Aorta (tissue), 5 donors: ENCODE measurements at places on chromosomes 1 and 21. TPM values are rescaled to one million over a fixed set of nuclear protein-coding genes. Genes with fewer than 3 reads are reported as not detected.

- DNase-seq, result no peak
Measured at GRCh38 chr1:4084048-4084431, 184.0 kb upstream of the C1orf174 start.

- no peak for DNase-seq
Measured at GRCh38 chr1:178358456-178358855, 138.3 kb downstream of the CLEC20A start.

GRCh38 chr1:58573138-58573537 is 3.9 kb downstream of the TACSTD2 start:
- no peak for DNase-seq

DNA sequence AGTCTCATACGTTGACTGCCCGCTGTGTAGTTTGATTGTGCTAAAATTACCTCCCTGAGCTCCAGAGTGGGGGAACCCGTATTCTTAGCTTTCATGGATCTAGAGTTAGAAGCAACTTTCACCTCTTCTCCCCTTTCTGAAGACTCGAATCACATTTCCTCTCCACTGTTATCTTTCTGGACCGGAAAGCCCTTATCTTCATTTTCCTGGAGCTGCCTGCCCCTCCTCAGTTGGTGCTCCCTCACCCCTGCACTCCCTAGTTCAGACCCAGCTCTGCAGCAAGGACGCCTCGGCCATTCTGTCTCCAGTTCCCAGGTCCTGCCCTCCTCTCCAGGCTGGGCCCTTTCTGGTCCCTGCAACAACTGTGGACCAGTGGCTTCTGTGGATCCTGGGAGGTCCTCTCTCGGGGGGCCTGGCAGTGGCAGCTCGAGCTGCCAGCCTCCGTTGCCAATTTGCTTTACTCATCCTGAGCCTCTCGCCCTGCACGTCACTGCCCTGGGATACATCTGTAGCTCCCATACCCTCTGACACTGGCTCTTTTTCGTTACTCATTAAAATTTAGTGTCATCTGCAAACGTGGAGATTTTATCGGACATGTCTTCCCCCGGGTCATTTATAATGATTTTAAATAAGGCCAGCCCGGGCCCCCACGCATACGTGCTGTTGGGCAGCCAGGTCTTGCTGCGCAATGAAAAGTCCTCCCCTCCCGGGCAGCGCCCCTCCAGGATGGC is 141.5 kb upstream of the VAMP3 start:
- DNase-seq, result no peak

DNA sequence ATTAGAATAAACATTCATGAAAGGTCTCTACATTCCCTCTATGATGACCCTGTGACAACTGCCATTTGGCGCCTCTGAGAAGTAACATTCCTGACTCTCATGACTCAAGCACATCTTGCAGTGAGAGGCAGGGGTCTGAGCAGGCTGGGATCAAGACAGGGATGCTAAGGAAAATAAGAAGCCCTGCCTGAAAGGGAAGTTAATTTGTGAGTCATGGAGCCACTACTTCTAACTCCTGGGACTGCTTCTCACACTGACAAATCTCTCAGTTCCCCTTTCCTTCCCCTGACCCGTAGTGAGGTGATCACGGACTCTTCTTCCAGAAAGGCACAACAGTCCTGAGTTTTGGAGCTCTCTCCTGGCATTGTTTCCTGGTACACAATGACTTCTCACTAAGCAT is 231.9 kb downstream of the TNR start:
- no peak for DNase-seq

GRCh38 chr1:46587069-46587468 is 17.0 kb downstream of the MKNK1 start:
- DNase-seq, result peak; percentile 87

DNA sequence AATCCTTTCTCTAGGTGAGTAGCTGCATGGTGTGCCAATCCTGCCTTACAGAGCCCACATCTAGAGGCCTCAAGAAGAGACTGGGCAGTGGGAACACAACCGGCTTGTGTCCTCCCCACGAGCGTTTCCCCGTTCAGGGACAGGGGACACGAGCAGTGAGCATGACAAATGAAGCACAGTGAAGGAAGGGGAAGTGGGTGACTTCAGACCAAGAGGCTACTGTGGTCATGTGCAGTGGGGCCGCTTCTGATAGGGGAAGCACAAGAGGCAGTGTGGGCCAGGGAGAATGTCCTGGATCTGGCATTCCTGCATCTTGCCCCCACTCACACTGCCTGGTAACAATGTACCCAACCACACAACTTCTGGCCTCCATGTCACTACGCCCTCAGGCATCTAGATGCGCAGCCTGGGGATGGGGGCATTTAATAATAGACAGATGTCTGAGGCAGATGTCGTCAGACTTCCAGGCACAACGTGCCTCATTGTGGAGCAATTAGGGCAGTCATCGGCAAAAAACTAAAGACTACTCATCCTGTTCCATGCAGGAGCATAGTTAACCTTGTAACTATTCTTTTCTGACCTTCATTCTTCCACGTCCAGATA is 155.6 kb upstream of the NBPF11 start:
- no peak for DNase-seq

DNA sequence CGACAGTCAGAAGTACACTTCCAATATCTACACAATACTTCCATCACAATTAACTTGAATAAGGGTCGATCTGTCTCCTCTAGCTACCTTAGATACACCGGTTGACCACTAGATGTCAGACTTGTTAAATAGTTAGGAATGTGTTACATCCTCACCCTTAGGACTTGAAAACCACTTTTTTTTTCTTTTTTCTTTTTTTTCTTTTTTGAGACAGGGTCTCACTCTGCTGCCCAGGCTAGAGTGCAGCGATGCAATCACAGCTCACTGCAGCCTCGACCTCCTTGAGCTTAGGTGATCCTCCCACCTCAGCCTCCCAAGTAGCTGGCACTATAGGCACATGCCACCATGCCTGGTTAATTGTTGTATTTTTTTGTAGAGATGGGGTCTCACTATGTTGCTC is 120.4 kb upstream of the GREM2 start:
- DNase-seq, result no peak

GRCh38 chr1:115771847-115772457 is 3.4 kb upstream of the CASQ2 start:
- DNase-seq, result peak; percentile 84

DNA sequence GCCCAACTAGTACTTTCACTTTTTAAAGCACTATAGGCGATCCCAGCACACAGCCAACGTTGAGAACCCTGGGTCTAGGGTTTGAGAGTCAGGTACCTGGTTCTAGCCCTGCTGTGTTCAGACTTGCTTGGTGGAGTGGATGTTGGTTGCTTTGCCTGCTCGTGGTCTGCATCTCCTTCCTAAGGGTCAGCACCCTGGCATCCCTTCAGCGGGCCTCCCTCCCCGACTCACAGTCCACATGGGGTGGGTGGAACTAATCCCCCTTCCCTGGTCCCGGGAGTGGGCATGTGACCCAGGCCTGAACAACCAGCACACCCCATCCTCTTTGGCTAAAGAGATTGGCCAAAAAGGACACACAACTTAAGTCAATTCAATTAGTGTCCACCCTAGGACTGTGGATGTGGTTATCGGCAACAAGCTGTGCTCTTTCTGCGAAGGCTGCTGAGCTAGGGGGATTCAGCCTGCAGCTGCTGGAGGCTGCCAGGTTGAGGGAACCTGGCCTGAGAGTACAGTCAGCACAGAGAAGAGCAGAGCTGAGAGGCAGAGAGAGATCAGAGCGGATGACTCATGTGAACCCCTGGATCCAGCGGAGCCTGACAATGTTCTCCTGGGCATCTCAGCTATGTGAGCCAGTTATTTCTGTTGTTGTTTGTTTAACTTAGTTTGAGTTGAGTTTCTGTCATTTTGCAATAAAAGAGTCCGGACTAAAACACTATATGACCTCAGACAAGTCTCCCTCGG is 138.9 kb downstream of the ACTL8 start:
- no peak for DNase-seq

- DNase-seq, result no peak
Measured at GRCh38 chr1:150836129-150836773, 28.2 kb upstream of the CTSK start.

- no peak for DNase-seq
Measured at GRCh38 chr1:24735509-24736375, 9.5 kb upstream of the CLIC4 start.

DNA sequence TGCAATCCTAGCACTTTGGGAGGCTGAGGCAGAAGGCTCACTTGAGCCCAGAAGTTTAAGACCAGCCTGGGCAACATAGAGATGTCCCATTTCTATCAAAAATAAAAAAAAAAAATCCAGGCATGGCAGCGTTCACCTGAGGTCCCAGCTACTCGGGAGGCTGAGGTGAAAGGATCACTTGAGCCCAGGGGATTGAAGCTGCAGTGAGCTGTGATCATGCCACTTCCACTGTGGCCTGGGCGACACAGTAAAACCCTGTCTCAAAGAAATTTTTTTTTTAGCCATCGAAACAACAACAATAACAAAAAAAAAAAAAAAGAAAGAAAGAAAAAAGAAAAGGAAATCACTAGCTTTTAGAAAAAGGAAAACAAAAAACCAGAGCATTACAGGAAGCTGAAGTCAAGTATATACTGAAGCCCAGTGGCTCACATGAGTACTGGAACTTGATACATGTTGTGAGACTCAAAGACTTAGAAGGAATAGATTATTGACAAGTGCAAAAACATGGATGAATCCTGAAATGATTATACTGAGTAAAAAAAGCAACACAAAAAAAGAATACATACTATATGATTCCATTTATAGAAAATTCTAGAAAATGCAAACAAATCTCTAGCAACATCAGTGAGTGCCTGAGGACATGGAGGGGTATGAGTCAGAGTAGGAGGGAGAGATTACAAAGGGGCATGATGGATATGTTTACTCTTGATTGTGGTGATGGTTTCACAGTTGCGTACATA is 6.1 kb upstream of the RABGAP1L start:
- no peak for DNase-seq

DNA sequence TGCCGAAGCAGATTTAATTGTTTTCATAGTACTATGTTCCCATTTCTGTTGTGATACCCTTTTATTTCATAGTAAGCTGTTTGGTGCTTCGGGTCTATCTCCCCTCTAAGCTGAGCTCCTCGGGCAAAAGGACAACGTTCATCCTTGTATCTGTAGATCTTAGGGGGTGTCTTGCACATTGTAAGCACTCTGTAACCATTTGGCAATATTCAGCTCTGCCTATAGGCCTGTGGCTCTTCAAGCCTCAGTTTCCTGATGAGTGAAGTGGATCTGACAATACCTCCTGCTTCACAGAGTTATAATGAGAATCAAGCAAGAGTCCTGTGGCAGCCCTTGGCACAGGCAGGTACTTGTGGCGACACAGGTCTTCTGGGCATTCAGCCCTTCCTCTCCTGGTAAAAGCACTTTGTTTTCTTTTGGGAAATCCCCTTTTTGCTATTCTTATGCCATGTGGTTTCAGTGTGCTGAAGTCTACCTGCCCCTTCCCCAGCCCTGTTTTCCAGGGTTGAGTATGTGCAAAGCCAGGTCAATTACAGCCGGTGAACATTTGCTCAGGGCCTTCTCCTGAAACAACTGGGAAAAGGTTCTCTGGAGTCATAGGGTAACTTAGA is 8.5 kb upstream of the EXO1 start:
- no peak for DNase-seq

DNA sequence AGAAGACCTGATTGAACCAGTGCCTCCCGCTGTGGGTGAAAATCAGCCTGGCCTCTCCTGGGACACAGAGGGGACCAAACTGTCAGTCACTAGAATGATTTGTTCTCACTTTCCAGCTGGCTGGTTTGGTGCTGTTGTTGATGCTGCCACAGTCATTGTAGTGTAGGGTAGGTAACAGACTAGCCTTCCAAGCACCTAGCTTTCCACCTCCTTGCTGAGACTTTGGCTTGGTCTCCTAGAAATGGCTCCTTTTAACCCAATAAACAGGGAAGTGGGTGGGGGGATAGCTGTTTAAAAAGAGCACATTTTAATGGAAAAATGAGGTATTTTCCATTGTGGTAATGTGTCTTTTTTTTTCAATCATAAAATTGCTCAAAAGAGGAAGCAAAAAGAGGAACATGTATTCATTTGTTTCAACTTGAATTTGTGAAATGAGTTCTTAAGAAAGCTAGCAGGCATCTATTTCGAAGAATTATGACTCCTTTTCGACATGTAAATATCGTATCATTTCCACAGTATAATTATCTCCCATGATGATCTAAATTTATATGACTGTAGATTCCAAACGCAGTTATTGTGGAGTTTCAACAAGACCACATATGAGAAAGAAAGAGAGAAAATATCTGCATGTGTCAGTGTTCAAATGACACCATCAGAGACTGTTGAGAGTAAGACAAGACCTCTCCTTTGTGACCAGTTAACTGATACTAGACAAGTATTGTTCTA is 190.1 kb downstream of the HLX start:
- no peak for DNase-seq

- DNase-seq, result no peak
Measured at GRCh38 chr1:66383168-66383567, 150.8 kb upstream of the SGIP1 start.

GRCh38 chr1:41800311-41800829 is 118.4 kb downstream of the HIVEP3 start:
- DNase-seq, result peak; percentile 64

- DNase-seq, result peak; percentile 83
Measured at GRCh38 chr1:145720878-145721671, 1.8 kb downstream of the CD160 start.

DNA sequence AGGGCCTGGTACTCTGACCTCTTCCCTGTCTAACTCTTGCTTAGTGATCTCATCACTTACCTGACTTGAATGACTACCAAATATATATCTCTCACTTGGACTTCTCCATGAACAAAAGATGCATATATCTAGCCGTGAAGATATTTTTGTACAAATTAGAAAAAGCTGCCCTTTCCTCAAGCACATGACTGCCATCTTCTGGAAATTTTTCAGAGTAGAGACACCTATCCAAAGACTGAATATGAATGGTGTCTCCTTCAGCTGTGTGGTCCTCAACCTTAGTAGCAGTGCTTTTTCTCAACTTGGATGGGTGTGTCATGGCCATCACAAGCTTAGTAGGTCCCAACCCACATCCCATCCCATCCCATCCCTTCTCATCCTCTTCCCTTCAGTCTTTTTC is 142.3 kb downstream of the DNM3 start:
- DNase-seq, result no peak

GRCh38 chr1:37602750-37603694 is 7.3 kb upstream of the GNL2 start:
- DNase-seq, result no peak

DNA sequence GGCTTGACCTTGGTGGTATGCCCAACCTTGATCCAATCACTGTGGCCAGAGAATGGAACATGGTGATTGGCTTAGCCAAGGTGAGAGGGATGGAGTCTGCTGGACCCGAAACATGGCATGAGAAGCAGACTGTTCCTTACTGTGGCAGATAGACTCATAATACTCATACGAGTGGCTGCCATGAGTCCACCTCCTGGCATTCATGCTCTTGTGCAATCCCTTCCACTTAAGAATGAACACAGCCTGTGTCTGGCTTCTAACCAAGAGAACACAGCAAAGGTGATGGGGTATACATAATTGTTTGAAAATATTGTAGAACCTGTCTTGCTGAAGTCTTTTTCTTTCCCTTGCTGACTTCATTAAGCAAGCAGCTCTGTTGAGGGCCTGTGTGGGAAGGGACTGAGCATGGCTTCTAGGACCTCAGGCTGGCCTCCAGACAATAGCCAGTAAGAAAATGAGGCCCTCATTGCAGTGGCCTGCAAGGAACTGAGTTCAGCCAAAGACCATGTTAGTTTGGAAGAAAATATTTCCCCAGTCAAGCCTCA is 85.9 kb downstream of the ZNF281 start:
- no peak for DNase-seq

- DNase-seq, result no peak
Measured at GRCh38 chr1:19525607-19526545, 40.5 kb upstream of the CAPZB start.

Gene DESI2
- 35.4 TPM for total RNA-seq

Gene SPATA6
- total RNA-seq, result 33.2 TPM

Gene DAB1
- 2.6 TPM for total RNA-seq

Gene CR1L
- total RNA-seq, result not detected

Gene KRTAP23-1
- total RNA-seq, result not detected

Gene COL8A2
- total RNA-seq, result 48.5 TPM

Gene WDTC1
- total RNA-seq, result 38.5 TPM

Gene TNFSF4
- total RNA-seq, result 4.0 TPM

Gene TTLL7
- 80.2 TPM for total RNA-seq
